ENCODE measurements at places on chromosomes 16 and 17. TPM values are rescaled to one million over a fixed set of nuclear protein-coding genes. Genes with fewer than 3 reads are reported as not detected.
A peak's percentile ranks its signal among the peaks of the same experiment; 100 is the strongest.

GRCh38 chr16:79261481-79261940 lies 339.0 kb downstream of the MAF start:
- DNase-seq, result peak; percentile 50

DNA sequence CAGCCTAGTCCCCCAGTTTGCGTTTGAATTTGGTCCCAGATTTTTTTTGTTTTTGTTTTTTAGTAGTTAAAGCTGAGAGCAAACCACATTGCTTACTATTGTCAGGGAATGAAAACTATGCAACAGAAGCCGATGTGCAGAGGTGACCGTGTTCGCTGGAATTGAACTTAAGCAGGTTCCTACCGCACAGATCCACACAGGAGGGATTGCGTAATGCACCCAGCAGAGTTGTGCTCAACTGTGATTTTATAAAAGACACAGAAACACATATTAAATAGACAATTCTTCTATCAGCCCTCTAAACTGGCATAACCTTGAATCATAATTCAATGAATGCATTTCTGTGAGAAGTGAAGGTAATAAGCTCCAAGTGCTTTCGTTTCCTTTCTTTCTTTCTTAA lies 443.0 kb downstream of the WWOX start:
- DNase-seq, result no peak

- DNase-seq, result peak; percentile 75
These were observed at the start of gene HOXB7 for GRCh38 chr17:48610282-48611211. HOXB7 (minus strand) TSS chr17:48611017; CDS start chr17:48610918, 99 bp downstream.

- DNase-seq, result peak; percentile 17
These were observed 99.3 kb downstream of the STXBP4 start for GRCh38 chr17:55067697-55068439.

GRCh38 chr17:81325714-81326358 lies 30.7 kb upstream of the SLC38A10 start:
- DNase-seq, result no peak

DNA sequence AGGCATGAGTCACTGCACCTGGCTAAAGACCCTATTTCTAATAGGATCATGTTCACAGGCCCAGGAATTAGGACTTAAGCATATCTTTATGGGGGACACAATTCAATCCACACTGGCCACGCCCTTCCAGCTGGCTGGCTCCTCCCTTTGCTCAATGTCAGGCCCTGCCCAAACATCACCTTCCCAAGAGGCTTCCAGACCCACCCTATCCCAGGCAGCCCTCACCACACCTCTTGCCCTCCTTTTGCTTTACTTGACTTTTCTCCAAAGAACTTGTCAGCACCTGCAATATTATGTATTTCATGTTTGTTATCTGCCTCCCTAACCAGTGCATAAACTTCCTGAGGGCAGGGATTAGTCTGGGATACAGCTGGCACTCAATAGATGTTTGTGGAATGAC lies 109.6 kb upstream of the CDH5 start:
- DNase-seq, result no peak

DNA sequence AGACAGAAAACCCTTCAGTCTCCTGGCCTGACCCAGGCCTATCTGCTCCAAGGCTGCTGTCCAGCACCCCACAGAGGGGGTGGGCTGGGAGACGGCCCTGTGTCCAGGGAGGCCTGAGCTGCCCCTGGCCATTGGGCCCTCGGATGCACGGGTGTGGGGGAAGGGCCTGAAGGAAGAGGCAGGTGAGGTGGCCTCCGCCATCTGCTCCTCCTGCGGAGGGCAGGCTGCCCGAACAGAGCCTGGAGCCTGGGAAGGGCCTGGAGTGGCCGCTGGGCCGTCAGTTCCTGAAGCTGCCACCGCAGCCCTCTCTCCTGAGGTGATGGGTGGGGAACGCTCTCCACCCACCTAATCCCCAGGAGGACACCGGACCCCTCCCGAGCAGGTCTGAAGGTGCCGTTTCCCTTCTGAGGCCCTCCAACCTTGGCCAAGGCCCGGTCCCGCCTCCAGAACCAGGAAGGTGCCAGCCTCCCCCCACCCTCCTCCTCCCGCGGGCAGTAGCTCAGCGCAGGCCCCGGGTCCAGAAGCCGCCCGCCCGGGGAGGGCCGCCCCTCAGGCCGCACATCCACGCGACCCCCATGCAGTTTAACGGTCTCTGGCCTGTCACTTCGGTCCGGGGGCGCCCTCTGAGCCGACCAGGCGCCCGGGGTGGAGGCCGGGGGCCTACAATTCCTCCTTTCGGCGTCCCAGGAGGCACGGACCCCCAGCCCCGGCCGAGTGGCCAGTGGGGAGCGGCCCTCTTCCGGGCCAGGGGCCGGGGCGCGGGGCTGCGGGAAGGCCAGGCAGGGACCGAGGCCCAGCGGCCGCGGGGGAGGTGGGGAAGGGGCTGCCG lies 835 bp downstream of the FBXL16 start:
- DNase-seq, result no peak

- DNase-seq, result no peak
These were observed 24.3 kb downstream of the ITGB3 start for GRCh38 chr17:47277921-47278320.

- DNase-seq, result no peak
These were observed 14.8 kb downstream of the CD7 start for GRCh38 chr17:82302568-82302963.

DNA sequence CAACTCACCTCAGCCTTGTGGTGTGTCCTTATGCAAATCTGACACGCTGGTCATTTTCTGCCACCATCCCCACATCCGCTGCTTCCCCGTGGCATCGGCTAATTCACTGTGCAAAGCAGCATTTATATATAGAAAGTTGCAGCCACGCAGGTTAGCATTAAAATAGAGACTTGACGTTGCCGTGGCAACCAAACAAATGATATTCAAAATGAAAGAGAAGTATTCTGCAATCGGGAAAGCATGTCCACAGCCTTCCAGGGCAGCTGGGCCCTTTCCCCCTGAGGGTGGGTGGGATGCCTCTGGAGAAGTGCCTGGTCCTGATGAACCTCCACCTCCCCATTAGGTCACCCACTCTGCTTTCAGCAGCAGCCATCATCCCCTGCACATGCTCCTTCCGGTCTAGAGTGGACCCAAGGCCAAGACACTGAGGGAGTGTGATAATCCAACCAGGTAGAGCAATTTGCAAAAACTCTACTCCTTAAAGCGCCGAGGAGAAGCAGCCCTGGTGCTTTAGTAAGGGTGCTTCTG lies 138.7 kb downstream of the GAS7 start:
- DNase-seq, result no peak

ZDHHC7 gene
- total RNA-seq, result 34.4 TPM

GRCh38 chr16:31532896-31533295 lies 5.2 kb downstream of the AHSP start:
- DNase-seq, result no peak

GRCh38 chr16:57540387-57540786 lies 2.1 kb upstream of the ADGRG5 start:
- DNase-seq, result no peak

CD300E gene
- not detected for total RNA-seq

DNA sequence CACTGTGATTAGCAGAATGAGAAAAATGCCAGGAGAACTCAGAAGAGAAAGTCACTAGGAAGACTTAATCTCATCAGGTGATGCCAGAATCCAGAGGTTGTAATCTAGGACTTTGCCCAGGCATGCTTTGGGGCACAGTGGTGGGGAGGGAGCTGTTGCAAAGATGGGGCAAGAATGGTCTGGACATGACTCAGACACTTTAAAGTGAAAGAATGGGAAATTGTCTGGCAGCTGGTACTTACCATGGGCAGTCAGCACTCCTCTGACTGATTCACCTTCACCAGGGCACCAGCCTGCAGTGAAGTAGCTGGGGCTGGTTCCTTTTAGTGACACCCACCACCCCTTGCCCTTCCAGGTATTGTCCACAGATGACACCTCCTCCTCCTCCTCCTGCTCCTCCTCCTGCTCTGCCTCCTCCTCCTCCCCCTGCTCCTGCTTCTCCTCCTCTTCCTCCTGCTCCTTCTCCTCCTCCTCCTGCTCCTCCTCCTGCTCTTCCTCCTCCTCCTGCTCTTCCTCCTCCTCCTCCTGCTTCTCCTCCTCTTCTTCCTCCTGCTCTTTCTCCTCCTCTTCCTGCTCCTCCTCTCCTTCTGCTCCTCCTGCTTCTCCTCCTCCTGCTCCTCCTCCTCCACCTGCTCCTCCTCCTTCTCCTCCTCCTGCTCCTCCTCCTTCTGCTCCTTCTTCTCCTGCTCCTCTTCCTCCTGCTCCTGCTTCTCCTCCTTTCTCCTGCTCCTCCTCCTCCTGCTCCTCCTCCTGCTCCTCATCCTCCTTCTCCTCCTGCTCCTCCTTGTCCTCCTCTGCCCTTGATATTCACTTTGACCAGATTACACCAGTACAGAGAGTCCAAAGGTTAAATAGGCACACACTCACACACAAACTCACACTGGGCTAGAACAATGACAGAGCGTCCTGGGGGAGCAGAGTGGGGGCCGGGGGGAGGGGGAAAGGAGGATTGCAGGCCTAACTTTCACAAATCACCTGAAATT lies at the start of gene CHD9NB:
Gene CHD9NB (minus strand): TSS at position 379 of the 983 bp plus-strand sequence. CDS start 8,739 bp downstream, outside the sequence.
- DNase-seq, result peak; percentile 69

DNA sequence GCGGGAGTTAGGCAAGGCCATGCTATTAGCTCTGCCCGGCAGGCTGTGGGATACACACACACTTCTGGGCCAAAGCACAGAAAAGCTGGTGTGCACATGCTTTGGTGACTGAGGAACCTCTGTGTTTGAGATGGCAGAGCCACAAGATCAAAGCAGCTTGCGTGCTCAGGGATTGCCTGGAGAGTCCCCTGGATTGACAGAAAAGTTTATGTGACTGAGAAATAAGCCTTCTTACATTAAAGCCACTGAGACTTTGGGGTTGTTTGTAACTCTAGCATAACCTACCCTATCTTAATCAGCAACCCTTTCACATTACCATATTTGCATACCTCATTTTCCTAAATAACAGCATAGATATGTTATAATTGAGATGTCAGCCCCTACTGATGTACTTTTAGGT lies 69.3 kb downstream of the MYO1D start:
- no peak for DNase-seq

GRCh38 chr16:78686601-78687000 lies 587.1 kb downstream of the WWOX start:
- no peak for DNase-seq

DNA sequence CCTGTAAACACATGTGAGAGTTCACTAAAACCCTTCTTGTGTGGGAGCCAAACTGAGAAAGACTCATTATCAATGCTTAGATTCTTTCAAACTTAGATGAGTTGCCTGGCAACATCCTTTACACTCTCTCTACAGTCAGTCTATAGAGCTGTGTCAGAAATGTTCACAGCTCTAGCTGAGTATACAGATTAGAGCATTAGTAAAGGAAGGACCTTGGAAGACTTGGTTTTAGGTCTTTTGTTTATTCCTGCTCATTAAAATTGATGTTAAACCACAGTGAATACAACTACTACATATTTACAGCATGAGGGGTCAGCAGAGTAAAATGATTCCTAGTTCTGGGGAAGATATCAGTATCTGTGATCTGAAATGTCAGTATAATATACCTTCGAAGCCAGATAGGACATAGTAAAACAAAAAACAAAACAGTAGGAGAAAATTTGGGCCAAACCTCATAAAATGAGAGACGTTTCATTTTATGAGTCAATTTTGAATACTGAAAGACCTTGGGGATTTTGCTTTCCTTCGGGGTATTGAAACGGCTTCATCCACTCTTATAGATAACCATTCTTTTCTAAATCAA lies 186.0 kb downstream of the TANC2 start:
- DNase-seq, result no peak

DNA sequence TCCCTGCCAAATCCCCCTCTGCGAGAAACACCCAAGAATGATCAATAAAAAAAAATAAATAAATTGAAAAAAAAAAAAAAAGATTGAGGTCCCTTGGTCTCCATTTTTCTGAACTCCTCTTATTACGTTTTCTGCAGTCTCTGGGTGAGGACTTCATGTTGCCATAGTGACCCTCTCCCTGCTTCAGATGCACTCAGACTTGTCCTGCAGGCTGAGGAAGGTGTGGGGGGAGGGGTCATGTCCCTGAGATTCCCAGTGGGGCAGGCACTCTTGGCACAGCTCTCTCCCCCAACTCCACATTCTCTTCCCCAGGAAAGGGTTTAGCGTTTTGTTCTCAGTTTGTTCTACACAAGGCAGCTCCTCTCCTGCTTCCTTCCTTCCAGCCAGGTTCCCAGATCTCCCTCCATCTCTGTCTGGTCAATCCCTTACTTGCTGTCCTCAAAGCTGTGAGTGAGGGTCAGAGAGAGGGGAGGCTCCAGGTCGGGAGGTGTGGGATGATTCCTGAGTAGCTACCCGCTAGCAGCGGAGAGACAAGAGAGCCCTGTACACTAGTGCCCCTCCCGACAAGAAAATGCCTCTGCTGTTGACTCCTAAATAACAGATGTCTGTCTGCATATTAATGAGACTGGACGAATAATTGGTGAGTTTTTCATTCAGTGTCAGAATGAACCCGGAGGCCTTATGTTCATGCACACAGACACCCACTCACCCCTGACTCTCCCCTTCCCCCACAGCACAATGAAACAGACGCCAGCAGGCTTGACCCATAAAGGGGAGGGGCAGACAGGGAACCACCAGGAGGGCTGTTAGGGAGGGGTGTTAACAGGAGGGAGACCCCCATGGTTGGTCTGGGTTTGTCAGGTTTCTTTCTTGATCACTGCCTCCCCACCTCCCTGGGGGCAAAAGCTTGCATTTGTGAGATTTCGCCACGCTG lies 9.2 kb downstream of the RND2 start:
- DNase-seq, result no peak

- DNase-seq, result no peak
These were observed 6.7 kb downstream of the TOM1L1 start for GRCh38 chr17:54907376-54907775.

DNA sequence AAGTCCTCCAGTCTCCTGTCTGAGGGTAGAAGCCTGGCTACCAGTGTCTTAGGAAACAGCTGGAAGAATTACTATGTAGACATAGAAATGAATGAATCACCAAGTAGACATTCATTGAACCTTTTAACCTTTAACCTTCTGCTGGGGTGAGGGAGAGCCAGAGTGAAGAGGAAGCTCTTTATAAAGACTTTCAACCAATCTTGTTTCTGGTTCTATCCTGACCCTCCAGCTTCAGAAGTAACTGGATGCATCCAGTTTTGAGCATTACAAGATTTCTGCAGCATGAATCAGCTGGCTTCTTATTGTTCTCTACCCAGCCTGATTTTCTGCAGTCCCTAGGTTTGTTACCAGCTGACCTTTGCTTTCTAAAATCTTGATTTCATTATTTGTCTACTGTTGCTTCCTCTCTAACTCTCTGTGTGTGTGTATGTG lies 8.5 kb downstream of the TEKT1 start:
- DNase-seq, result peak; percentile 25

CHD9NB gene
- total RNA-seq, result 0.17 TPM

DNA sequence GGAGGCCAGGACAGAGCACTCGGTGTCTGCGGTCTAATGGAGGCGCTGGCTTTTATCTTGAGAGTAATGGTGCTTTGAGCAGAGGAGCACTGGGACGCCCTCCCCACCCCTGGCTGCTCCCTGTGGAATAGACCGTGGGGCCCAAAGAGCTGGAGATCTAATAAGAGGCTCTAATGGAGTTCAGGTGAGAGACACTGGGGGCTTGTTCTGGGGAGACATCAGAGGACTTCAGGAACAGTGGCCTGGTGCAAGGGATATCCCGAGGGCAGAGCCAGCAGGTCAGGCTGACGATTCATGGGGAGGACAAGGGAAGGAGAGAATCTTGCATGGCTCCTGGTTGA lies 9.5 kb upstream of the KRT19 start:
- DNase-seq, result no peak
